Left ventricle myocardium inferior (tissue), 1 donor: ENCODE measurements at places on chromosomes 2 and 18.
A peak's percentile ranks its signal among the peaks of the same experiment; 100 is the strongest.

GRCh38 chr2:211405036-211405435 lies 848.6 kb downstream of the CPS1 start:
- H3K27ac ChIP-seq, result no peak overlapping the region
- no peak overlapping the region for H3K4me3 ChIP-seq
- no peak for DNase-seq
- H3K4me1 ChIP-seq, result peaks cover 10% of the 10 kb centered on the region
- no peaks in the 10 kb centered on the region for H3K27me3 ChIP-seq

DNA sequence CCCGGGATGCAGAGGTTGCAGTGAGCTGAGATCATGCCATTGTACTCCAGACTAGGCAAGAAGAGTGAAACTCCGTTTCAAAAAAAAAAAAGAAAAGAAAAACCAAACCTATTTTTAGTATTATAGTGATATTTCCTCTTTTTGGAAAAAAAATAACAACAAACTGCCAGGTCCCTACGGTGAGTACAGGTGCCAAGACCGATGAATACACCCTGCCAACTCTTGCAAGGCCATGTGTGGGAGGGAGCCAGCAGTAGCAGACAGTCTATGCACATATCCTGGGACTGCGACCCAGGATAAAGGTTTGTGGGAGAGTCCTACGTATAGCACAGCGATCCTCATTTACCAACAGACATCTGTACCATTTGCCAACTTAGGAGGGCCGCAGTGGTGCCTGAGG lies 69.6 kb upstream of the DNMT3A start:
- H3K27me3 ChIP-seq, result no peaks in the 10 kb centered on the region
- H3K27ac ChIP-seq, result no peak overlapping the region
- no peak for DNase-seq
- no peaks in the 10 kb centered on the region for H3K36me3 ChIP-seq

- H3K27me3 ChIP-seq, result no peaks in the 10 kb centered on the region
- H3K4me3 ChIP-seq, result no peak overlapping the region
- peaks cover 20% of the 10 kb centered on the region for H3K4me1 ChIP-seq
- no peak for DNase-seq
- H3K36me3 ChIP-seq, result no peaks in the 10 kb centered on the region
Observed at GRCh38 chr18:2871111-2871720, 24.4 kb downstream of the EMILIN2 start.

GRCh38 chr18:35804377-35804776 lies 168.1 kb upstream of the RMP24 start:
- no peak for DNase-seq
- peaks cover 6% of the 10 kb centered on the region for H3K4me1 ChIP-seq
- H3K27ac ChIP-seq, result no peak overlapping the region
- H3K36me3 ChIP-seq, result no peaks in the 10 kb centered on the region
- no peaks in the 10 kb centered on the region for H3K27me3 ChIP-seq

GRCh38 chr18:74367905-74368304 lies 52.3 kb downstream of the C18orf63 start:
- DNase-seq, result peak; percentile 23
- peak overlapping the region; percentile 53 for H3K27ac ChIP-seq
- H3K4me3 ChIP-seq, result no peak overlapping the region
- peaks cover 14% of the 10 kb centered on the region for H3K4me1 ChIP-seq
- H3K36me3 ChIP-seq, result no peaks in the 10 kb centered on the region

DNA sequence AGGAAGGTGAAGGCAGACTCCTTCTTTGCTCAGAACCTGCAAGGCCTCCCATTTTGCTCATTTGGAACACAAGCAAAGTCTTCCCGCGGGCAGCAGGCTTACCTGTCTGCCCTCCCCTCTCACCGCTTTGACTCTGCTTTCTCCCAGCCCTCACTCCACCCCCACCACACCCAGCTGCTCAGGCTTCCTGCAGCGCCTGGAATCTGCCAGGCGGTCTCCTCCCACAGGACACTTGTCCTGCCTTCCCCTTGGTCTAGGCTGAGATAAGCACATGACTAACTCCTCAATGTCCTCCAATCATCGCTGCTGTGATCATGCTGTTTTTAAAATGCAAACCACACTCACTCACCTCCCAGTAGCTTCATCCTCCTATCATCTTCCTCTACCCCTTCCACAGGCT lies 430.0 kb downstream of the ZNF516 start:
- DNase-seq, result no peak
- no peak overlapping the region for H3K4me3 ChIP-seq
- no peaks in the 10 kb centered on the region for H3K36me3 ChIP-seq
- no peak overlapping the region for H3K27ac ChIP-seq
- H3K27me3 ChIP-seq, result peaks cover 16% of the 10 kb centered on the region

DNA sequence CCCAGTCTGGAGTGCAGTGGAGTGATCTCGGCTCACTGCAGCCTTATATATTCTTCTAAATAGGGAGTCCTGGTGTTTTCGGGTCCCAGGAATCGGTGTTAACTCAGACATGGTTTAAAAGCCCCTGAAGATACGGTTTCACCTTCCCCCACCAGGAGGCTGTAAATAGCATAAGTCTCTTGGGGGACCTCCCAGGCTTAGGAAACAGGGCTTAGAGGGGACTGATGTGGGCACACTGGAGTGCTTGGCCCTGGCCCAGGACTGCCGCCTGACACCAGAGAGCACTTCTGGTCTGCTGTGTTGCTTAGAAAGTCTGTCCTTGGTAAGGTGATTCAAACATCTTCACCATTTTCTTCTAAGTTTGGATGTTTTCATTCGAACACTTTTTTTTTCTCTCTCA lies 39.7 kb upstream of the MAP4K4 start:
- peaks cover 34% of the 10 kb centered on the region for H3K4me1 ChIP-seq
- peak overlapping the region; percentile 25 for H3K27ac ChIP-seq
- no peaks in the 10 kb centered on the region for H3K27me3 ChIP-seq
- no peak for DNase-seq
- no peaks in the 10 kb centered on the region for H3K36me3 ChIP-seq

- no peak overlapping the region for H3K4me3 ChIP-seq
- no peaks in the 10 kb centered on the region for H3K4me1 ChIP-seq
- no peak for DNase-seq
- no peak overlapping the region for H3K27ac ChIP-seq
Observed at GRCh38 chr2:235834781-235835180, 333.4 kb downstream of the GBX2 start.

- no peak for DNase-seq
- H3K4me1 ChIP-seq, result peaks cover 7% of the 10 kb centered on the region
- no peak overlapping the region for H3K27ac ChIP-seq
- no peaks in the 10 kb centered on the region for H3K27me3 ChIP-seq
Observed at GRCh38 chr18:44733069-44733753, 52.5 kb downstream of the SETBP1 start.

- no peaks in the 10 kb centered on the region for H3K27me3 ChIP-seq
- H3K36me3 ChIP-seq, result no peaks in the 10 kb centered on the region
Observed at GRCh38 chr18:38007676-38008330, 442.2 kb upstream of the CELF4 start.

DNA sequence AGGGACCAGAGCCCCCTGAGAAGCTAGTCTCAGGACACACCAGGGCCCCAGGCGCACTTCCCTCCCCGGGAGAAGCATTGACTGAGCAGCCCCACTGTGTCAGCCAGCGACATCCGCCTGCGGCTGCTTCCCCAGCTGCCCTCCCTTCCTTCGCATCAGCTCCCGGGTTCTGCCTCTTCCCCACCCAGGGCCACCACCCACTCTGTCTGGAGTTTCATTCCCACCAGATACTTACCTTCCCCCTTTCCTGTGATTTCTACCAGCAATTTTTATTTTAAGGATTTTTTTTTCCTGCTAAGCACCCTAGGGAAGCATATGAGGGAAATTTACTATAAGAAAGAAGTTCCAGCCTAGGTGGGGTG lies 99.2 kb downstream of the SMAD7 start:
- H3K27ac ChIP-seq, result peak overlapping the region; percentile 91
- peak; percentile 68 for DNase-seq
- H3K4me3 ChIP-seq, result peak overlapping the region; percentile 20
- H3K4me1 ChIP-seq, result peaks cover 63% of the 10 kb centered on the region

DNA sequence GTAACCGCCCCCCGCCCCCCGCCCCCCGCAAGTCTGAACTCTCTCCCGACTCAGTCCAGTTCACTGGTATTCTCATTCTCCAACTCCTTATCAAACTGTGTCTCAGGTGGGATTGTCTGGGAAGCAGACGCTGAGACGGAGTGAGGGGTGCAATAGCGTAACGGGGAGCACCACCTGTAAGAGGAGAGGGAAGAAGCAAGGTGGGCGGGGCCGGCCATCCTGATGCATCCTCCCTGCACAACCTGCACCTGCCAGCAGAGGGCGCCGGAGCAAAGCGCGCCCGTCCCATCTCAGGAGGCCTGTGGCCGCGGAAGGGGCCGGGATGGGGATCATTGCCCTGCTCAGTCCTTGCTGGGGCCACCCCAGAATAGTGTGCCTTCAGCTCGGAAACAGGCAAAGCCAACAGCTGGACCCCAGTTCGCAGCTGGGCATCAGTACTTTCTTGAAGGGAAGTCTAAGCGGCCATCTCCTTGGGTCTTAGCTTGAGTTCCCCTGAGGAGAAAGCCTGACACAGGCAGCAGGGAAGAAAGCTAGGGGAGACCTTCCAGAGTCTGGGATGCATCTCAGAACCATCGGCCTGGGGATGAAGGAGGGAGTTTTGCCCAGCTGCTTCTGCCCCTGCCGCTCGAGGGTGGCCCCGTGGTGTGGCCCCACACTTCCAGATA lies 208.0 kb downstream of the TFCP2L1 start:
- H3K27me3 ChIP-seq, result peaks cover 83% of the 10 kb centered on the region
- H3K4me3 ChIP-seq, result no peak overlapping the region
- DNase-seq, result peak; percentile 64
- H3K4me1 ChIP-seq, result peaks cover 3% of the 10 kb centered on the region

- H3K36me3 ChIP-seq, result no peaks in the 10 kb centered on the region
- H3K27me3 ChIP-seq, result peaks cover 30% of the 10 kb centered on the region
- no peak overlapping the region for H3K27ac ChIP-seq
- no peak overlapping the region for H3K4me3 ChIP-seq
Observed at GRCh38 chr2:237424544-237424943, 10.6 kb upstream of the COL6A3 start.

DNA sequence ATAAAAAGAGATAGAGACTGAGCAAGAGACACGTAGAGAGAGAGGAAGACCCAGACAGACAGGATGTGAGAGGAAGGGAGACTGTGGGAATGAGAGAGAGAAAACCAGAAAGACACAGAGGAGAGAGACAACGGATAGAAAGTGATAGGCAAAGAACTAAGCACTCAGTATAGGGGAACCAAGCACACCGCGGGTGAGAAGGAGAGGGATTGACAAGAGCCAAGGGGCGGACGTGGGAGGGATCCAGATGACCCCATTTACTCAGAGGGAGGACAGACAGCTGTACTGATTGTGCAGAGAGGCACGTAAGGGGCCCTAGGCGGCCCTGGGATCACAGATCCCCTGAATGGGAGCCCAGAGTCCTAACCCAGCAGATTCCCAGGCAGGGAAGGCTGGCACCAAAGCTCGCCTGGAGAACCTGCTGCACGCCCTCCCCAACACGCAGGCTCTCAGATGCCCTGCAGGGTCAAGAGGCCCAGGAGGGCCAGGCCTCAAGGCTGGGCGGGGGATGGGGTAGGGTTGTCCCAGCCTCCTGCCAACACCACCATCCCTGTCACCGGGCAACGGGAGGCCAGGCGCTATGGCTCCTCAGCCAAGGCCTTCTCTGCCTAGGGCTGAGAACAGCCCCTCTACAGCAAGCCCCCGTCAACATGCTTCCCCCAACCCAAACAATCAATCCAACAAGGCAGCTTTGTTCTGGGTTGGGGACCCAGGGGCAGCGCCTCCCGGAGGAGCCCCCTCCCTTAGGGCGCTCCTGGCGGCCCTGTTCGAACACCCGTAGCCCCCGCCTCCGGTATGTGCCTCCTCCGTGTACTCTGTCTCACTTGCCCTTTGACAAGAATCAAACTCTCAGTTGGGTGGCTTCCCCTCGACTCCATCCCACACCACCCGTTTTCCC lies 579 bp downstream of the LOXL3 start:
- H3K27ac ChIP-seq, result peak overlapping the region; percentile 87
- no peaks in the 10 kb centered on the region for H3K36me3 ChIP-seq
- peak overlapping the region; percentile 78 for H3K4me3 ChIP-seq
- peaks cover 59% of the 10 kb centered on the region for H3K4me1 ChIP-seq
- peaks cover 37% of the 10 kb centered on the region for H3K27me3 ChIP-seq

DNA sequence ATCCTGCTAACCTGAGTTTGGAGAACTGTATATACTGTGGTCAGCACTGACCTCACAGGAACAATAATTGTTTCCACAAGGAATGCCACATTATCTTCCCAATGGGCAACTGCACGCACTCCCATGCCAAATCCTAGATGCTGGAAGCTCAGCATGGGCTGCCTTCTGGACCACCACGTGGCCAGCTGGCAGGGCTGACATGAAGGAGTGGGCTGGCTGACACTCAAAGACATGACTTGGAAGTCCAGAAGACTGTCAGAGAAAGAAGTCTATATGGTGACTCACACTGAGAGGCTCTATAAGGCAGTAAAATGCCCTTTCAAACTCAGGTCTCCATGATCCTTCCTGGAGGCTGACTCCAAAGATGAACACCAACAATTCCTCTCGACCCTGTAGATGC lies 98.4 kb upstream of the RNF152 start:
- H3K27ac ChIP-seq, result no peak overlapping the region
- no peaks in the 10 kb centered on the region for H3K27me3 ChIP-seq
- H3K4me3 ChIP-seq, result no peak overlapping the region
- DNase-seq, result no peak
- peaks cover 20% of the 10 kb centered on the region for H3K4me1 ChIP-seq

DNA sequence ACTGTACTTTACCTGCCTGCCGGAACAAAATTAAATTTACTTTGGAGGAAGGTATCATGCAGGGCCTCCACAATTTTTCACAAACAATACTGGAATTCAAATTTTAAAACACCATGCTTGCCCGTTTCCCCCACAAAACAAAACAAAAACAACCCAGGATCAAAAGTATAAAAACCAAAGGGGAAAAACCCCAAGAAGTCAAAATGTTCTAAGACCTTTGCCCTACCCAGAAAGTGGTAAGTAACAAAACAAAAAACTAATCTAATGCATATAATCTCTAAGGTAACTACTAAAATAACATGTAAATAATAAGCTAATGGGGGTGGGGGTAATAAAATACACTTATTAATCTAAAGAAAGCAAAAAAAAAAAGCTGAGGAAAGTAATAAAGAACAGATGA lies 60.5 kb downstream of the CUL3 start:
- H3K4me1 ChIP-seq, result peaks cover 76% of the 10 kb centered on the region
- H3K4me3 ChIP-seq, result no peak overlapping the region
- no peak for DNase-seq
- H3K27ac ChIP-seq, result no peak overlapping the region
- H3K27me3 ChIP-seq, result no peaks in the 10 kb centered on the region

- H3K4me1 ChIP-seq, result no peaks in the 10 kb centered on the region
- H3K27me3 ChIP-seq, result peaks cover 36% of the 10 kb centered on the region
- no peaks in the 10 kb centered on the region for H3K36me3 ChIP-seq
- H3K4me3 ChIP-seq, result no peak overlapping the region
Observed at GRCh38 chr2:20939931-20940795, 103.7 kb downstream of the APOB start.

GRCh38 chr2:235694721-235695601 lies 201.1 kb downstream of the AGAP1 start:
- peaks cover 18% of the 10 kb centered on the region for H3K4me1 ChIP-seq
- H3K36me3 ChIP-seq, result no peaks in the 10 kb centered on the region
- no peak for DNase-seq
- H3K27me3 ChIP-seq, result no peaks in the 10 kb centered on the region
- H3K4me3 ChIP-seq, result no peak overlapping the region

- H3K36me3 ChIP-seq, result no peaks in the 10 kb centered on the region
- H3K4me3 ChIP-seq, result no peak overlapping the region
- H3K27me3 ChIP-seq, result peaks cover 22% of the 10 kb centered on the region
- DNase-seq, result no peak
- H3K4me1 ChIP-seq, result no peaks in the 10 kb centered on the region
Observed at GRCh38 chr2:88227446-88227845, 57.3 kb downstream of the THNSL2 start.

- H3K27ac ChIP-seq, result no peak overlapping the region
- H3K4me3 ChIP-seq, result no peak overlapping the region
- H3K4me1 ChIP-seq, result peaks cover 6% of the 10 kb centered on the region
- no peak for DNase-seq
Observed at GRCh38 chr18:35811896-35812295, 160.6 kb upstream of the RMP24 start.
